ENCODE measurements at places on chromosomes 13 and 19.

GRCh38 chr19:52028780-52029123 lies 573 bp upstream of the ZNF614 start:
- DNase-seq = no peak

DNA sequence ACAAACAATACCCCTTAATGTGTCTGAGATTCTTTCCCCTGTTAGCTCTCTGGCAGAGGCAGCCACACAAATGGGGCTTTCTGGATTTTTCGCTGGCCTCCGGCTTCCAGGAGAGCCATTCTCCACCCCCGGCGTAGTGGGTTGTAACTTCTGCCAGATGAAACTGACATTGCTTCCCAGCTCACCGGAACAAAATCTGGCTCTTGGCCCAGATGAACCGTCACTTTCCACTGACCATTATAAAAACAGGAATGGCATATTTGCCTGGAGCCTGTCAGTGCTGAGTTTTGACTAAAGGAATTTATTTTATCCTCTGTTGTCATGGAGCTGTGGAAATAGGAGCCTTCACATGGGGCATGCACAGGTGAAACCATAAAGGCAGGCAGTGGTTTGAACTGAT lies 120.6 kb upstream of the GPR12 start:
- no peak for DNase-seq

DNA sequence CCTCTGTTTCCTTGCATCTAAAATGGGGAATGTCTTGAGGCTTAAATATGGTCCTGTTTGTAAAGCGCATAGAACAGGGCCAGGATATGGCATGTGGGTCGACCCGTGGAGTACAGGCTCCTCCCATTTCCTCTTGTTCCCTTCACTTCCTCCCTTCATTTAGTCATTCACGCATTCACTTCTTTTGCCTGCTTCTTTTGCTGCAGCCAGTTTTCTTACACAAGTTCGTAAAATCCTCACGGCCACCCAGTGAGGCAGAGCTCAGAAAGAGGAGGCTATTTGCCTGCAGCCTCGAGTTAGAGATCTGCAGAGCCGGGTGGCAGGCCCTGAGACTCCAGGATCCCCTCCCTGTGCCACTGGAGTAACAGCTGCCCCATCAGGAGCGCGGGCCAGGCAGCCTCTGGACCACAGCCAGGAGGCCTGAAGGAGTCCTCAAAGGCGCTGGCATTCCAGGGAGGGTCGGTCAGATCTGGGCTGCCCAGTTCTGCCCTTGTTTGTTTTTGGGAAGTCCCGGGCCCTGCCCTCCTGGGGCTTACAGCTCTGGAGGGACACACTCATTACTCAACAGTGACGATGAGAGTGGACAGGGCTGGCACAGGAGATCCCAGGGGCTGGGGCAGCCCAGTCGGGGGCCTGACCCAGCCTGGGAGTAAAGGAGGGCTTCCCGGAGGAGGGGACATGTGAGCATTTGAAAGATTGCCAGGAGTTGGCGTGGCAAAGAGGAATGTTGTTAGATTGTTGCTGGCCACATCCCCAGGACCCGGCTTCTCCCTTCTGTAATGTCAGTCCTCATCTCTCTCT lies 4.6 kb downstream of the PPP5C start:
- no peak for DNase-seq

GRCh38 chr13:88840085-88840484 lies 1168.9 kb downstream of the SLITRK5 start:
- no peak for DNase-seq

DNA sequence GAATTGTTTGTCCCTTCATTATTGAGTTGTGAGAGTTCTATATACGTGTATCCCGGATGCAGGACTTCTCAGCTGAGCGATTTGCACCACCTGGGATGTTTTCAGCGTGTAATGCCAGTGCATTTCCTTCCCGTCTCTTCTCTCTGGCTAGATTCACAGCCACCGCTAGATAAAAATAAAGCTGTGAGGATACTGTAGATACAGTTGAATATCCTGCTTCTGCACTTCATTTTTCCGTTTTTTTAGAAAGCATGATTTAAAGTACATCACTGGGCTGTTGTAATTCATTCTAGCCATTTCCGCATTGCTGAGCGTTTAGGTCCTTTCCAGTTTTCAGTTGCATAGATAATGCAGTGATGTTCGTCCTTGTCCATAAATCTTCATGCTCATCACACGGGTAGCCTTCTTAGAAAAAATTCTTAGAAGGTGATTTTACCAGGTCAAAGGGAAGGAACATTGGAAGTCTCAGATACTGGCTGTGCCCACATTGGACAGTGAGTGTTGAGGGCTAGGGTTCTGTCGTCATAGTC lies 14.7 kb downstream of the PPP1R37 start:
- DNase-seq = no peak

- DNase-seq = no peak
Observed at GRCh38 chr13:104408733-104409132, 1342.5 kb upstream of the SLC10A2 start.

GRCh38 chr19:14337510-14337909 lies 43.7 kb upstream of the ADGRE5 start:
- no peak for DNase-seq

- DNase-seq = no peak
Observed at GRCh38 chr19:5137571-5138124, 168.7 kb downstream of the KDM4B start.

GRCh38 chr19:6263735-6264444 lies 15.9 kb downstream of the MLLT1 start:
- no peak for DNase-seq

GRCh38 chr13:43805071-43805468 lies 18.3 kb upstream of the ENOX1 start:
- no peak for DNase-seq

DNA sequence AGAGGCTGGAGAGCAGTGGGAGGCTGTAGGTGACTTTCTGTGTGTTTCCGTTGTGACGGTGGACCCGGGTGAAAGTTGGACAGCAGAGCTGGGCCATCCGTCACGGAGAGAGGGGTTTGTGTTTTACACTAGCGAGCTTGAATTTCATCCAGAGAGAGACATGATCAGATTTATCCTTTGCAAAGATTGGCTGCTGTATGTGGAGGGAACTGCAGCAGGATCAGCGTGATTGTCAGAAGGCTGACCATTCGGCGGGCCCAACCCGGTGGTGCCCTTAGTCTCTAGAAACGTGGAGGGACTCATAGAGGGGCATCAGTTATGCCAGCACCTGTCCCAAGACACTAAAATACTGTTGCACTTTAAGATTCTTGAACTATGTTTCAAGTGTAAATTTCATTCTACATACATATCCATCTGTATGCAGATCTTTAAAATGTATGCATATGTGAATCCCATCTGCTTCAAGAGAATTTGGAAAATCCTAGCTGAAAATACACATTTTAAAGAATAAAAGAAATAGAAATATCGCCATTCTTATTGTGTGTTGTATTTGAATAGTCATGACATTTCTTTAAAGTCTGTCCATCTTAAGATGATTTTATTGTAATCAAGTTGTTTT lies 7.0 kb downstream of the FAM124A start:
- DNase-seq = no peak

DNA sequence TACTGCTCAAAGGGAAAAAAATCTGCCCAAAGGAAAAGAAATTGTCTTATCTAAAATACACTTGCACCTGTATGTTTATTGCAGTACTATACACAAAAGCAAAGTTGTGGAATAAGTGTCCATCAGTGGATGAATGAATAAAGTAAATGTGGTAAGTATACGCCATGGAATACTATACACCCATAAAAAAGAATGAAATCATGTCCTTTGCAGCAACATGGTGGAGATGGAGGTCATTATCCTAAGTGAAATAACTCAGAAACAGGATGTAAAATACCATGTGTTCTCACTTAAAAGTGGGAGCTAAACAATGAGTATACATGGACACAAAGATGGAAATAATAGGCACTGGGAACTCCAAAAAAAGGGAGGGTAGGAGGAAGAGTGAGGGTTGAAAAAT lies 3.8 kb upstream of the MUC16 start:
- DNase-seq = no peak

- no peak for DNase-seq
Observed at GRCh38 chr19:2507109-2507508, 31.2 kb downstream of the GADD45B start.

DNA sequence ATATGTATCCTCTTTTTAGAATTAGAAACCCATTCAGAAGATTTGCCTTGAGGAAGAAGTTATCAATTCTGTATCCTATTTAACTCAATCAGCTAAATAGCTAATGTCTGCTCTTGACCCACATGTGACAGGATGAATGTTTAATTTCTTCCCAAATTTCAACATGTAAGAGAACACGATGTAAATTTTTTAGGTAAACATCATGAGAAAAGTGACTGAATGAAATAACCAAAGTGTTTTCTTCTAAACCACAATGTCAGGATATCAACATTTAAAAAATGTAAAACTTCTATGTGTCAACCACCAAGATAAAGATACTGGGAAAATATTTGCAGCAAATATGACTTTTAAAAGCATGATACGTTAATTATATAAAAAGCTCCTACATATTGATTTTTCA lies 302.4 kb downstream of the DCT start:
- DNase-seq = no peak

GRCh38 chr19:33904681-33905080 lies 108.0 kb downstream of the KCTD15 start:
- DNase-seq = no peak

DNA sequence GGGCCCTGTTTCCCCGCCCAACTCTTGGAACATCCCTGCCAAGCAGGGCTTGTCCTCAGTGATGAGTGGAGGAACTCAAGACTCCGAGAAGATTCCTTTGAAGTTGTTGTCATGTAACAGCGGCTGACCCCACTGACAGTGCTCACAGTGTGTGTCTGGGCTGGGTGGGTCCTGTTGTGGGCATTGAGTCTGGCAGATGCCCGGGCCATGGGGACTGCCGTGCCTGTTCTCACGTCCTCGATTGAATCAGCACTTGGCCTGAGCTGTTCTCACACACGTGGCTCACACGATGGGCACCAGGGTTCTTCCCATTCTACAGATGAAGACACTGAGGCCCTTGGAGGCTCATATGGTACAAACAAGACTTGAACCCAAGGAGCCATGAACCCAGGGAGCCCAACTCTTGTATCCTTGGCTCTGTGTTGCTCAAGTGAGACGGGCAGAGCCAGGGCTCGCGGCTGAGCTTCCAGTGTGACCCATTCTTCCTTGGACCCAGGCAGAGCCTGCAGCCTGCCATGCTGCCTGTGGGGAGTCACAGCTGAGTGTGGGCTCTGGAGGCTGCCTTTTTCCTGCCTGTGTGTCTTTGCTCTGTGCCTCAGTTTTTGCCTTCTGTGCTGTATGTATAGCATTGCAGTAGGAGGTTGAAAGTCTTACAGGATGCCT lies 8.6 kb upstream of the EPN1 start:
- DNase-seq = no peak

GRCh38 chr13:37715606-37716015 lies 117.0 kb upstream of the POSTN start:
- no peak for DNase-seq

Measured in stimulated activated CD8-positive, alpha-beta memory T cell treated with anti-CD3 and anti-CD28 coated beads, Interleukin-4, amount 100 ng/mL, for 1 hour (primary cell).